Activated T-cell treated with anti-CD3 and anti-CD28 coated beads for 4 hours (primary cell): ENCODE measurements at places on chromosomes 3 and 15.
A peak's percentile ranks its signal among the peaks of the same experiment; 100 is the strongest.

DNA sequence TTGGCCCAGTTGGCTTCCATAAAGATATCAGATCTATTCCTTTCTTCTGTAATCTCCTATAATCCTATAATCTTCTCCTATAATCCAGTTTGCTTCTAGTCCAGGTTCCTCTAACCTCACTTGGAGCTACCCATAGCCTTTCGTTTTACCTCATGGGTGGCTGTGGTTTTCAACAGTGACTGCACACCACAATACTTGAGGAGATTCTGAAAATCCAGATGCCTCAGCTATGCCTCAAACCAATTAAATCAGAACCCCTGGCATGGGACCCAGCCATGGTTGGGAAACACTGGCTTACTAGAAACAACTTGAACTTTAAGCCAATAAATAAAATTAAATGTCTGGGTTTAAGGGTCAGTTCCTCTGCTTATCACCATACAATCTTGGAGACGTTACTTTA lies 86.1 kb upstream of the NTRK3 start:
- no peak for DNase-seq

DNA sequence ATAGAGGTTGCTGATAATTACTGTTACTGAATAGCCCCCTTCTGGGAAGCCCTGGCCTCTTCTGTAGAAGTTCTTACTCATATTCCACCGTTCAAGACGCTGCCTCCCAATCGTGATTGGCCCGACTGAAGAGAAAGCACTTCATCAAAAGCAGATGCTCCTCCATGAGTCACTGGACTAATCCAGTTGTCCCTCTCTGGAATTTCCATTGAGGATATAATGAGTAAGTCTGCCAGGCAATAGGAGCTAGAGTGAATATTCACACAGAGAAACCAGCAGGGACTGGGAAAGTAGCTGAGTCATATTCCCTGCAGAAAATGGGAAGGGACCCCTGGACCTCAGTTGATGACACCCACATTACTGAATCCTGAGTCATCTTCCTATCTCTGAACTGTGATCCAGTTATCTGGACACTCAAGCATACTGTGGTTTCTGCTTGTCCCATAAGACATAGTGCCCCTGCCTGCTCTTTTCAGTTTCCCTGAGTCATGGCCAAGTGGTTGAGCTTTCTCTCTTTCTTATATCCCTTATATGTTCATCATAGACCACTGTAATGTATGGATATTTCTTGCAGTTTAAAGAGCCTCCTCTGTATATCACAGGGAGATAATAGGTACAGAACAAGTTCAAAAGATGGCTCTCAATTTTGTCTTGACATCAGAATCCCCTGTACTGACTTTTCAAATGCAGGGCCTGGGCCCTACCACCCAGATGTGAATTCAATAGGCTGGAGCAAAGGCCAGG lies 151.2 kb upstream of the CDIN1 start:
- DNase-seq = no peak

DNA sequence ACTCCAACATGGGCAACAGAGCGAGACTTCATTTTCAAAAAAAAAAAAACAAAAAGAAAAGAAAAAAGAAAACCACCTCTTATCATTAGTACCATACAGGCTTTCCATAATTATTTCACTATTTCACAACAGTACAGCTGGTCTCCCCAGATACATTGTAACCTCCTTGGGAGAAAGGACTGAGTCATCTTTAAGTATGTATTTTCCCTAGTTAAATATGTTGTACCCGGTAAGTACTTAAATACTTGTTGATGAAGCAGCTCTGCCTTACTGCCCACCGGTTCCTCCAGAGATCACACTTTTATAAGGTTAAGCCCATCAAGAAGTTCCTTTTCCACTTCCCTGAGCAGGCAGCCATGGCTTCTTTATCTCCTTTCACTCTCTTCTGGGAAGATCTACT lies 789.5 kb upstream of the CFAP20DC start:
- no peak for DNase-seq

GRCh38 chr15:28936481-28936881 lies 50.7 kb downstream of the APBA2 start:
- DNase-seq = no peak

DNA sequence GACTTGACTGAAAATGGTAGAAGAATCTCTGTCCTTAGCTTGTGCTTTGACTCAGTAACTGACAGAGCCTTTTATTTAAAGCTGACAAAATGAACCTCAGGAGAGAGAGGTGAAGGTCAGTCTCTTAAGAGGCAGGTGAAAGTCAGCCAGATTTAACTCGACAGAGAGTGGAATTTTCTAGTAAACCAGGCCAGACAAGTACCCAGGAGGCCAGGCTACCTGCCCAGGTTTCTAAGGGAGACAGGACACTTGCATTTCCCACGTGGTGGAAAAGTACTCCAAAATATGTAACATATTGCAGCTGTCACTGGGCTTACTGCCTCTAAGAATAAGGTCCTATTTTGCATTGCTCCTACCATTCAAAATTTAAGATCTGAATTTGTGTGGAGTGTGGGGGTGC lies 167.9 kb downstream of the FMN1 start:
- DNase-seq = no peak

DNA sequence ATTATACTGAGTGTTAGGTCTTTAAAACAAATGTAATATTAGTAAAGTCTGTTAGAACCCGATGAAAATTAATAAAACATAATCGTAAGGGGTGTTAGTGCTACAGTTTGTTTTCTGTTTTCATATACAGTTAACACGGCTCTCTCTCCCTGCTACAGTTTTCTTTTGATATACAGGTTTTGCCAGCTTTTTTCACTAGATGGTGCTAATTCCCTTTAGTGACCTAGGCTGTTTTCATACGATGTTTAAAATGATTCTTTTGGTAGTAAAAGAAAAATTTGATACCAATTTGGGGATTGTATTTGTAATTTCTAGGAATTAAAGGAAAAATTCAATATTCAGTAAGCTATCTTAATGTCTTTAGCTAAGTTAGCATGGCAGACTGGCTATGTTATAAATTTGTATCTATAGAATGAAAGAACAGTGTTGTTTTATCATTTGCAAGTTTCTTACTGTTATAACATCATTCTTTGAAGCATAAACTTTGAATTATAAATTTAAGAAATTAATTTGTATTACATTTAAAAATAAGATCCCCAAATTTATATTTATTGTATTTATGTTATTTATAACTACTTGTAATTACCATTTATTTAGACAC lies 11.5 kb downstream of the APH1B start:
- no peak for DNase-seq

DNA sequence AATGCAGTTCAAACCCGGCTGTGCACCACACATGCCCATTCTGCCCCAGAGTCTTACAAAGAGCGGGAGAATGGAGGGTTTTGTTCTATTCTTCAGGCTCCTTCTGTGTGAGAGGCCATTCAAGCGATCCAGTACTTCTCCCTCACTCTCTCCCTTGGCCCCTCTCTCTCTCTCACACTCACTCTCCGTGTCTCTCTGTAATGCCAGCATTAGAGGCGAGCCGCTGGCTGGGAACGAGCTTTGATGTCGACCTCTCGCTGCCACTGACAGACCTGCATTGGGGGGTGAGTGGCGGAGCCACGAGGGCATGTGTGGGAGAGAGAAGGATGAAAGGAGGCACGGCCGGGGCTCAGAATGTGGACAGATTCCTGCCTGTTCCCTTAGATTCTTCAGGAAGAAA lies 231.7 kb upstream of the ARRDC4 start:
- DNase-seq = no peak

GRCh38 chr15:60701261-60702019 lies 222.5 kb upstream of the ICE2 start:
- no peak for DNase-seq

- DNase-seq = no peak
Observed at GRCh38 chr15:68316061-68316804, 38.7 kb downstream of the FEM1B start.

- no peak for DNase-seq
Observed at GRCh38 chr15:64856429-64857145, 14.9 kb downstream of the PLEKHO2 start.

DNA sequence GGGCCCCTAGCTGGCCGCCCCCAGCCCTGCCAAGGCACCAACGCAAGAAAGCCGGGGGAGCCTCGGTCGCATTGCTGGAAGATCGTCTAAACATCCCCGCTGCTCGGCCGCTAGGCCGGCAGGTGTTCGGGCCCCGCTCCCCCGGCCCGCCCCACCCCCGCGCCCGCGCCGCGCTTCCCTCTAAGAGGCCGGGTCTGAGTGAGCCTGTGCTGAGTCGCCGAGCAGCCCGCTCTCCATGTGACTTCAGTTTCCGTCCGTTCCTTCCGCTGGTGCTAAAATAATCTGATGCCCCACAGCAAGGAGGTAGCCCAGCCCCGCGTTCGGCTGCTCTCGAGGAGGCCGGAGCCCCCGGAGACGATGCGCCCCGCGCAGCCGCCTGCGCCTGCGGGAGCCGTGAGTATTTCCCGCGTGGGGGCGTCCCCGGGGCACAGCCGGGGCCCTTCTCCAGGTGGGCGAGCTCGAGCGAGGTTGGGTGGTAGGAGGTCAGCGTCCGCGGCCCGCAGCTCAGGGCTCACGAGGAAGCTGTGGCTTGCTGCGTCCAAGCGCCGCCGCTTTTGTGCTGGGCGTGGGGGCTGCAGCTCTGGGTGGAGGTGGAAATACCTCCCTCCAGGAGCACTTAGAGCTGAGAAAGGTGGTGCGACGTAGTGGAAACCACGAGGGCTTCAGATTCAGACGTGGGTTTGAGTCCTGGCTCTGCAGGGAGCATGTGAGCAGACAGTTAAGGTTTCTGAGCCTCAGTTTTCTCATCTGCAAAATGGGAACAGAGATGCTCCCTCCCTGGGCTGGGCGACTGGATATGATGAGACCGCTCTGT lies at the start of gene NRROS:
NRROS (plus strand) TSS at position 212 of the 814 bp plus-strand sequence. CDS start 14,846 bp downstream, outside the sequence.
- peak; percentile 42 for DNase-seq

GRCh38 chr3:161348796-161349400 lies 22.4 kb downstream of the SPTSSB start:
- DNase-seq = no peak

- no peak for DNase-seq
Observed at GRCh38 chr3:100869787-100870186, 123.4 kb downstream of the ABI3BP start.

DNA sequence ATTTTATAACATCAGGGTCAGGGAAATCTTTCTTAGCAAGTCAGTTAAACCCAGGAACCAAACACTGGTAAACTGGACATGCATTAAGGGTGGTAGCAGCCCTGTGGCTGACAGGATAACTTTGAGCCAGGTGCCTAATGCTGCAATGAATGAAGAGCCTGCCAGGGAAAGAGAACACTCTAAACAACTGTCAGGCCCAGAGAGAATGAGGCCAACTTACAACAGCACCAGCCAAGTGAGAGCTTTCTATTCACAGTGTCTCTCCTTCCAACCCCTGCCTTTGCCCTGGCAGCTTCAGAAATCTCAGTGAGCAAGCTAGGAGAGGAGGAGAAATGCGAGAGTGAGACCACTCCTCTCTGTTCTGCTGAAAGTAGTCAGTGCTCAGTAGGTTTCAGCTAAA lies 50.4 kb upstream of the ATP2C1 start:
- DNase-seq = no peak

DNA sequence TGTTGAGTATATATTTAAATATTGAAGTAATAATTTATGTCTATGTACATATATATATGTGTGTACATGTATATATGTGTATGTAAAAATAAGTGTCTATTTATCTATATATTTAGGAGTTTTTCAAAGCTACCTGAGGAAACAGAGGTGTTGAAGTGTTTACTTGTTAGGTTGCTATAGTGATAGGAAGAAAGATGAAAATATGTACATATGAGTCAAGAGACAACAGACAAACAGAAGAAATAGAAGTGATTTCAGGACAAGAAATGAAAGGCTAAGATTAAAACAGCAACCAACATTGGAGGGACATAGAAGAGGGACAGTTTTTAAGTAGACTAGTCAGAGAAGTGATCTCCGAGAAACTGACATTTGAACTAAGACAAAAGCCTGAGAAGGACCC lies 11.1 kb downstream of the IL1RAP start:
- DNase-seq = no peak

- DNase-seq = no peak
Observed at GRCh38 chr3:120780977-120781376, 38.4 kb downstream of the GTF2E1 start.

- DNase-seq = no peak
Observed at GRCh38 chr15:47496343-47497185, 220.7 kb upstream of the SEMA6D start.

- no peak for DNase-seq
Observed at GRCh38 chr3:112781599-112781998, 65.1 kb downstream of the CD200R1L start.

DNA sequence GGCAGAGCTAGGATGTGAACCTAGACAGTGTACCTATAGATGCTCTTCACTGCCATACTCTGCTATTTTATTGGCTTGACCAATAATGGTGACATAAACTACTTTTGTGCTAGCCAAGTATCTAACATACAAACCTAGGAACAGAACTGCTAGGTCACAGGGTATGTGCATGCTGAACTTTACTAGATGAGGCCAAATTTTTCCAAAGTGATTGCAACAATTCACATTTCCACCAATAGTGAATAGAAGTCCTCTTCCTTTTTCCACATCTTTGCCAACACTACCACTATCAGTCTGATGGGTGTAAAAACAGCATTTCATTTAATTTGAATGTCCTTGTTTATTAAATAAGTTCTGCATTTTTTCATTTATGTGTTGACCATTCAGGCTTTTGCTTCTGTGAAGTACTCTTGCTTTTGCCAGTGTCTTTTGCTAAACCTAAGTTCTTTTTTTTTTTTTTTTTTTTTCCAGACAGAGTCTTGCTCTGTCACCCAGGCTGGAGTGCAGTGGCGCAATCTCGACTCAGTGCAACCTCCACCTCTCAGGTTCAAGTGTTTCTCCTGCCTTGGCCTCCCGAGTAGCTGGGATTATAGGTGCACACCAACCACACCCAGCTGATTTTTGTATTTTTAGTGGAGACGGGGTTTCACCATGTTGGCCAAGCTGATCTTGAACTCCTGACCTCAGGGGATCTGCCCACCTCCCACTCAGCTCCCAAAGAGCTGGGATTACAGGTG lies 54.1 kb downstream of the DCAF1 start:
- DNase-seq = no peak

DNA sequence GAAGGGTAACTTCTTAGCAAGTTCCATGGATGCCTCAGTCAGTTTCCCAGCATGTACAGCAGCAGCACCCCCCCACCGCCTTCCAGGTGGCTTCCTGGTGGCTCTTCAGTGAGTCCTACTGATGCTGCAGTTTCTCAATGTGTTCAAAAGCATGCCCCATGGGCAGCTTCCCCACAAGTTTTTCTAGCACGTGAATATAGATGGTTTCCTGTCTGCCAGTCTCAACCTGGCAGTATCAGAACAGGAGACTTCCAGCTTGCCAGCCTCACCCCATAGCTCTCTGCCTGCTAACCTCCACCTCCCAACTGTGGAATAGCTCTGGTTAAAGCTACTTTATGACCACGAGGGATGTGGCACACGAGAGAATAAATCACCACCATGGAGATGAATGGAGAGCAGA lies 188.3 kb upstream of the SLCO3A1 start:
- DNase-seq = no peak
